Activated naive CD4-positive, alpha-beta T cell (primary cell): ENCODE measurements at places on chromosomes 13 and 19.

GRCh38 chr13:31036731-31037695, 104.6 kb downstream of the TEX26 start:
- no peak for DNase-seq

DNA sequence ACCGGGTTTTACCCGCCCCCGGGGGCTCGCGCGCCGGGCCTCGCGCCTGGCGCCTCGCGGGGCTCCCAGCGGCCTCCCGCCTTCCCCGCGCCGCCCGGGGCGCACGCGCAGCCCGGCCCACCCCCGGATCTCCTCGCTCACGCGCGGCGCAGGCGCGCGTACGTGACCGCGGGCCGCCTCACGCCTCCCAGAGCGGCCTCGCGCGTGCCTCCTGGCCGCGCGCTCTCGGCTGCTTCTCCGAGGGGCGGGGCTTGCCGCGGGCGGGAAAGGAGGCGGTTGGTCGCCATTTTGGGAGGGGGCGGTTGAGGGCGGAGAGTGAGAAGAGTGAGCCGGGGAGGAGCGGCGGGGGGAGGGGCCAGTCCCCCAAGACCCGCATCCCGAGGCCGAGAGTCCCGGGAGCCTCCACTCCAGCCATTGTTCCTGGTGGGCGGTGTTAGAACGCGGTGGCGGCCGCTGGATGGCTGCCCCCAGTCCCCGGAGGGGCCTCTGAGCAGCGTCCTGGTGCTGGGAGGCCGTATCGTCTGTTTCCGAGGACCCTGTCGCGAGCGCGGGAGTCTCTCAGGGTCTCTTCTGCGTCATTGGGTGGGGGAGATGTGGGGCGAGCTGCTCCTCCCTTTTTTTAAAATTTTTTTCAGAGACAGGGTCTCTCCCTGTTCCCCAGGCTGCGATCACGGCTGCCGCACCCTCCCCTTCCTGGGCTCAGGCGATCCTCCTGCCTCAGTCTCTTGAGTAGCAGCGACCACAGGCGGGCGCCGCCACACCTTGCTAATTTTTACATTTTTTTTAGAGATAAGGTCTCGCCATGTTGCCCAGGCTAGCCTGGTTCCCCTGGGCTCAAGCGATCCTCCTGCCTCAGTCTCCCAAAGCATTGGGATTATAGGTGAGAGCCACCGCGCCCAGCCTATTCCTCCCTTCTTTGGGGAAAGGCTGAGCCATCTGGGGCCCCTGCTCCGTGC, at the start of gene ZNF541:
Gene ZNF541 (minus strand): TSS at position 78 of the 956 bp plus-strand sequence. CDS start 17,292 bp downstream, outside the sequence.
- peak; percentile 47 for DNase-seq

DNA sequence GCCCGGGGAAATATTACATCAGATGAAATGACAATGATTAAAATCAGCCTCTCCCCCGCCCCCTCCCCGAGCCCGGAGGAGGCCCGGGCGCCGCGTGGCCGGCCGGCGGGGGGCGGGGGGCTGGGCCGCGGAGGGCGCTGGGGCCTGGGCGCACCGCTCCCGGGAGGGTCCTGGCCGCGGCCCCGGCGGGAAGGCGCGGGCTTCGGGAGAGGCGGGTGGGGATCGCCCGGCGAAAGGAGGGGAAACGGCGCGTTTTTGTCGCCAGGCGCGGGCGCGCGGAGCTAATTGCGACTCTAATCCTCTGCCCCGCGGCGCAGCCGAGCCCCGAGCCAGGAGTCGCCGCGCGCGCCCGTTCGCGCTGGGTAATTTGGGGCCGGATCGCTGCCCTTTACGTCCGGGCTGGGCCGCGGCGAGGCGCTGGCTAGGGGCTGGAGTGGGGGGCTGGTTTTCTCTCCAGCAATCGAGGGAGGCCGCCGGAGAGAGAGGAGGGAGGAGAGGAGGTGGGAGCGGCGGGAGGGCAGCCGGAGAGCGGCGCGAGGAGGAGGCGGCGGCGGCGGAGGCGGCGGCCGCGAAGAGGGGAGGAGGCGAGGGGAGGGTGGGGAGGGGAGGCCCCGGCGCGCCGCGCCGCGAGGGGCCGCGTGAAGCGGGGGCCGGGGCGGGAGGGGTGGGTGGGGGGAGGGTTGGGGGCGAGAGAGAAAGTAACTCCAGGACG, at the start of gene KCTD15:
Gene KCTD15 (plus strand): TSS at position 707 of the 712 bp plus-strand sequence. CDS start 3,585 bp downstream, outside the sequence.
- no peak for DNase-seq

- no peak for DNase-seq
These were observed 1453.1 kb downstream of the UQCRFS1 start for GRCh38 chr19:27759896-27760295.

DNA sequence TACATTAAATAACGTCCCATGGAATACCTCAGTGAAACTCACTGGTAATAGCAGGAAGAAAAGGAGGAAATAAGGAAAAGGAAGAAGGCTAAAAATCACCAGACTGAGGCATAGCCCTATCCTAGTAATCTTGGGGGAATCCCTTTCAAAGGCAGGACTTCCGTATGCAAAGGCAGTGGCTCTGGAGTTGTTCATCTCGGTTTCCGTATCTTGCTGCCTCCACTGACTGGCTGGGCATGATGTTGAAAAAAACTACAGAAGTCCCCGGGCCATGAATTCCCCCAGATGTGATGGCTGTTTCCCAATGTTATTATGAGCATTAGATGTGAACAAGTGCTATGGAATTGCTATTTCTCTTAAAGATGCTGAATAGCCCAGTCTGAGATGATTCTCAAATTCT, 5.5 kb downstream of the FPR2 start:
- DNase-seq: no peak
